Stimulated activated naive CD4-positive, alpha-beta T cell (primary cell): ENCODE measurements at places on chromosomes 1 and 21.
A peak's percentile ranks its signal among the peaks of the same experiment; 100 is the strongest.

- no peak for DNase-seq
These were observed 16.6 kb downstream of the IPO9 start for GRCh38 chr1:201845331-201846083.

GRCh38 chr21:15445327-15445726 lies 284.5 kb upstream of the USP25 start:
- no peak for DNase-seq

- DNase-seq = no peak
These were observed 46.9 kb downstream of the FMO3 start for GRCh38 chr1:171137580-171137979.

DNA sequence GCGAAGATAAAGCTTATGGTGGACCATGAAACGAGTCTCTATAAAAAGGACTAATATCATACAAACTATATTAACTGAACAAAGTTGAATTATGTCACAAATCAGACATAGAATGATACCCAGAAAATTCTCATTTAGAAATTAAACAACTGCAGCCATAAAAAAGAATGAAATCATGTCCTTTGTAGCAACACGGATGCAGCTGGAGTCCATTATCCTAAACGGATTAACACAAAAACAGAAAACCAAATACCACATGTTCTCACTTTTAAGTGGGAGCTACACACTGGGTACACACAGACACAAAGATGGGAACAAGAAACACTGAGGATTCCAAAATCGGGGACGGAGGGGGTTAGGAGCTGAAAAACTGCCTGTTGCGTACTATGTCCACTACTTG lies 11.5 kb downstream of the COP1 start:
- no peak for DNase-seq

DNA sequence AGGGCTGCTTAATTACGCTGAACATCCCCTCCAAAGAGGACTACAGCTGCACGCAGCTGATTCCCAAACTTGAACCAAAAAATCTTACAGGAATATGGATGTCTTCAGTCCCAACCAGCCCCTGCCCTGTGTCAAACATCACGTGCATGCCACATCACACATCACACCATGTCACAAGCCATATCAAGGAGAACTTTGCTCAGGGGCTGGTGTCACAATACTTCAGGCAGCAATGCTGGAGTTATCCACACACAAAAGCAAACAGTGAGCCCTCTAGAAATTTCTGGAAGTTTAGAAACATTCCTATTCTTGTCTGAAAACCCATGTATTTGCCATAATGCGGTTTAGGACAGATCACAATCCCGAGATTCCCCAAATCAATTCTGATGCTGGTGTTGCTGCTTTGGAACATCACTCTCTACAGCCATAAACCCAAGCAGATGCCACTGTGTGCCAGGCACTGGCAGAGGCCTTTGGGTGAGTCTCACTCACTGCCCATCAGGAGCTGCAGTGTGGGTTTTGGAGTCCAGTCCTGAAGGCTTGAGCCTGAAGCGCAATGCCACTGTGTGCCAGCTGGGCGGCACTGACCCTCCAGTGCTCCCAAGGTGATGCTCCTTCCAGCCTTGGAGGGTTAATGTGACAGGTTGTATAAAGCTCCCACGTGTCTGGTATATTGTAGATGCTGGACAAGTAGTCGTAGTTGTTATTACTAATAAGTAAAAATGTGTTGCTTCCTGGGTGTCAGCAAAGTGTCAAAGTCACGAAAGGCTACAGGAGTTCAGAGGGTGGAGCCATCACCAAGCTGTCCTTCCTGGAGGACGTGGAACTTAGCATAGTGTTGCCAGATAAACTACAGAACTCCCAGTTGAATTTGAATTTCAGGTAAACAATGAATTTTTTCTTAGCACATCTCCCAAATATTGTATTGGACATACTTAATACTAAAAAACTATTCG lies 20.1 kb upstream of the EFNA1 start:
- no peak for DNase-seq

DNA sequence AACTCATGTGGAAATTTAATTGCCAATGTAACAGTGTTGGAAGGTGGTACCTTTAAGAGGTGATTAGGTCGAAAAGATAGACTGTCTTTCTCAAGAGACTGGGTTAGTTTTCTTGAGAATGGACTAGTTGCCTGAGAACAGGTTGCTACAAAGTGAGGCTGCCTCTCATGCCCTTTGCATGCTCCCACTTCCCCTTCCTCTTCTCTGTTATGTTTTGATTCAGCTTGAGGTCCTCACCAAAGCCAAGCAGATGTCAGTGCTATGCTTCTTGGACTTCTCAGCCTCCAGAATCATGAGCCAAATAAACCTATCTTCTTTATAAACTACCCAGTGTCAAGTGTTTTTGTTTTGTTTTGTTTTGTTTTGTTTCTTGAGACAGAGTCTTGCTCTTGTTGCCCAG lies 187.0 kb upstream of the RUNX1 start:
- no peak for DNase-seq

DNA sequence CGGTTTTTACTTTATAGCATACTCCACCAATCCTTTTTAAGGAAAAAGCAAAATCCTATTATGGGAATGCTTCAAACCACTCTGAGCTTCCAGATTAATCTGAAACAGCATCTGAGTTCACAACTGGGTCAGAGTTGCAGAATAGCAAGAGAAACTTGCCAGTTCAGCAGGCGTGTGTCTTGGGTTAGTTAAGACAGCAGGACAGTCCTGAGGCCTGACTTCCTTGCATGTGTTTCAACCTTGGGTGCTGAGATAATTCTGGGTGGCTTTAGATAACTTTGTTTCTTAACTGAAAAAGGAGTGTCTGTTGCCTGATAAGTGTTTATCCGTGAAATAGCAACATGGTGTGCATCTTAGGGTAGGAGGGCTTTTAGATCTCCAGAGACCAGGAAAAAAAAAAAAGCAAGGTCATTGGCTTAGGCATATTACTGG lies 169.2 kb downstream of the DHRS3 start:
- no peak for DNase-seq

DNA sequence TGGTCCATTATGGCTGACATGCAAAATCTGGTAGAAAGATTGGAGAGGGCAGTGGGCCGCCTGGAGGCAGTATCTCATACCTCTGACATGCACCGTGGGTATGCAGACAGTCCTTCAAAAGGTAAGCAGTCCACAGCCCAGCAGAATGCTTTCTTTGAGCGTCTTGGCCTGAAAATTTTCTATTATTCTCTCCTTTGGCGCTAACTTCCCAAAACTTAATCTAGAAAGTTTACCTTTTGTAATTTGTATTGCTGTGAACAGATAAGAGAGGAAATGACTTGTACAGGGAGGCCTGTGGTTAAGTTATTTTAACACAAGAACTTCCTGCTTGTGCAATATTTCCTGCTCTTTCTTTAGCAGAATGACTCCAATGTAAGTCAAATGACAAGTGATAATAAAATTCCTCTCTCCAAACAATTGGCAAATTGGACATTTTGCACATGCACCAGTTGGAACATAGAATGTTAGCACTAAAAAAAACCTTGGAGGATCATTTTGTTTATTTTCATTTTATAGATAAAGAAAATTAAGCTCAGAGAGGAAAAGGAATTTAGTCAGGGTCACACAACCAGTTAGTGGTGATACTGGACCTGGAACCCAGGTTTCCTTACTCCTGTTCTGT lies 18.9 kb downstream of the CAP1 start:
- DNase-seq = peak; percentile 56

DNA sequence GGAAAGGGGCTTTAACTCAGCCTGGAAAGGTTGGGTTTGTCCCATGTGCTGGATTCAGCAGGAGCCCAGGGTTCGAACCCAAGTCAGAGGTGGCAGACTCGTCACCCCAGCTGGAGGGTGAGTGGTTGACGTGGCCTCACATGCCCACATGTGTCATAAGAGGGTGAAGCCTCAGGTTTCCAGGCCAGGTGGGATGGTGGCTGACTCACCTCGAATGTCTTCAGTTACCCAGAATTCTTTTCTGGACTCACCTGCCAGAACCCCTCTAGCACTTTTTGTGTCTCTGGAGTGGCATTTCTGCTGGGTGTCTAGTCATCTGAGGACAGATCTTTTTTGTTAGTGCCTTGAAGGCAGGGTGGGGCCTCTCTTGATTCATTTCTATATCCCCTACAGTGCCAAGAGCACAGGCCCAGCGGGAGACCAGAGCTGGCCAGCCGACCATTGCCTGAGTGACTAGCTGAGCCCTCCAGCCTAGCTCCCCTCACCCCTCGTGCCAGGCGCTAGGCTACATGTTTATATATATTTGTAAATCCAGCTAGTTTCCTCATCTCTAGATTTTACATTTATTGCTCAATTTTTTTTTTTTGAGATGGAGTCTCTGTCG lies 28.1 kb downstream of the IL6R start:
- DNase-seq = no peak

DNA sequence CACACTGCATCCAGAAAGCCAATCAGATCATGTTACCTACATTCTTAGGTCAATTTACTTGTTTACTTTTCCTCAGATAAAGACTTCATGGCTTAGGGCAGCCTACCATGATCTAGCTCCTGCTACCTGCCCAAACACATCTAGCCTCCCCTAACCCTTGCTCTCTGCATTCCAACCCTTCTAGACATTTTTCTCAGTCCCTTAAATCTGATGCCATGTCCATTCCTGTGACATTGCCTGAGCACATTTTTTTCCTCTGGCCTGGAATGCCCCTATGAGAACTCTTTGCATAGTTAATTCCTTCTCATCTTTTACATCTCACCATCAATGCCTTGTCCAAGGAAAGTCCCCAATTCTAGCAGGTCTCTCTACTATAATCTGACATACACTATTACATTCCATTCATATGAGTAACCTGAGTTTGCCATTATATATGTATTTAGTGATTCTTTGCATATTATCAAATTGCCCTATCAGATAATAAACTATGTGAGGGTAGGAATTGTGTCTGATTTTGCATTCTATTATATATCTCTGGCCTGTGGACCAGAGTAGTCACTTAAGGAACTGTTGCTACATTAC lies 166.9 kb downstream of the COL11A1 start:
- no peak for DNase-seq

DNA sequence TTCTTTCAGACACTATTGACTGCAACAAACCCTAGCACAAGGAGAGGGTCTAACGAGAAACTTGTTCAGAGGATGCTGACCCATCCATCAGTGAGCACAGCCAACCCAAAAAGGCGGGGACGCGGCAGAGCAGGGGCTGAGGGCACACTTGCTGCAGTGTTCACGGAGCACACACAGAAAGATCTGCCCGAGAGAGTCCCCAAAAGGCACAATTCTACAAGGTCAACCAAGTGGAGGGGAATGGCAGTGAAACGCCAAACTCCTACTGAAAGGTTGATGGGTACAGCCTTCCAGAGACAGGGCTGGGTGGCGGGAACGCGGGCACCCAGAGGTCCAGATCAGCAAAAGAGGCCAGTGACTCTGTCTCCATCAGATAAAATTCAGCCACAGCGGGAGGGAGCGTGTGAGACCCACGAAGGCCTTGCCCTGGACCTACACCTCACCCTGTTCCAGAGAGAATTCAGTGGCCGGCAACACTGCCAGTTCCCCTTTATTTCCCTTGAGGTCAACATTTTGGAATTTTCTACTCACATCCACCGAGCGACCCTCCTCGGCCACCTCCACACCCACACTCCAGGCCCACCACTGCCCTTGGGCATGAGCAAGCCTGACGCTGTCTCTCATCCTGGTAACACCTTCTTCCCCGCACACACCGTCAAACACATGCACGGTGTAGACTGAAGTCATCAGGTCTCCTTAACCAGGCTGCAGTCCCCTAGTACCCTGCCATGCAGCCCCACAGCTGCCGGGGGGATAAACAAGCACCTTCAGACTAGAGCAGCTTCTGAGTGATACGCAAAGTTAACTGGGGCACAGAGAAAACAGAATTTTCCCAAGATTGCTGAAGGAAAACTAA lies 5.5 kb downstream of the GNG4 start:
- no peak for DNase-seq

- no peak for DNase-seq
These were observed 1296.5 kb downstream of the MRPL39 start for GRCh38 chr21:24310788-24311187.

- DNase-seq = no peak
These were observed 13.0 kb downstream of the RCC1 start for GRCh38 chr1:28518745-28519341.

DNA sequence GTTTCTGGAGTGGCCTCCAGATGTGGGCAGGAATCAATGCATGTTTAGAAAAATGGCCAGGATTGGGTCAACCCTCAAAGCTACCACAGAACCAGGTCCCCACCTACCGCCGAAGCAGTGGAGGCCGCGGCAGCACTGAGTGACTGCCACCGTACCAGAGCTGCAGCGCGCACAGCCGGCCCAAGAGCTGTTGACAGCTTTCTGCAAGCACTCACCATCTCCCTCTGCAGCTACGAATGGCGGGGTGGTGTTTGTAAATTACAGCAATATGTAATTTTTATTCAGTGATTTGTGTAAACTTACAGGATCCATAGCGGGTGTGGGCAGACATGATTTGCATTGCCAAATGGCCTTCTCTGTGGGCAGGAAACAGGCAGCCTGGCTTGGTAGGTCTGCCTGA lies 96.4 kb downstream of the CAMK2N1 start:
- no peak for DNase-seq

DNA sequence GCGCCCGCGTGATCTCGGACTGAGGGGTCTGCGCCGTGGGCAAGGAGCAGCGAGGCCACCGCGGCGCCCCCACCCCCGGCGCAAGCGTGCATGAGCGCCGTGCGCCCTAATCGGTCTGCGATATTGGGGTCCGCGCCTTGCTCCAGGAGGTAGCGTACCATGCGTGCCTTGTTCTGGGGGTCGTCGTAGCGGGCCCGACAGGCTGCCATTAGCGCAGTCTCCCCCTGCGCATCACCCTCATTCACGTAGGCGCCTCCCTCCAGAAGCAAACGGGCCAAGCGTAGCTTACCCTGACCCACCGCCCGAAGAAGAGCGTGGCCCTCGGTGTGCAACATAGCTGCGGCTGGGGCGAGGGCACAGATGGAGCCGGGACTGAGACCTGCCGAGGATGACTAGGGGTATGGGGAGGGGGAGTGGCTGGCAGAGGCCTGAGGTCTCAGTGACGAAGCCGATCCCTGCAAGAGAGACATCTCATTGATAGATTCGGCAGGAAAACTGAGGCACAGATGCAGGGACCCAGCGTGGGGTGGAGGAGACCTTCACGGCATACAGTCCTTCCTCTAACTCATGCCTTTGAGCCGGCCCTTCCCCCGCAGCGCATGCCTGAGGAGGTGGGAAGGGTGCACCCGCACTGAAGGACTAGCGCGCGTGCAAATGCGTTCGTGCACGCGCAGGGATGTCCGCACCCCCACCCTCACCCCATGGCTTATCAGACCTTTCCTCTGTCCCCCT lies 2.8 kb downstream of the ANKRD34A start:
- DNase-seq = peak; percentile 47
